ENCODE measurements at places on chromosomes 1 and 21.

DNA sequence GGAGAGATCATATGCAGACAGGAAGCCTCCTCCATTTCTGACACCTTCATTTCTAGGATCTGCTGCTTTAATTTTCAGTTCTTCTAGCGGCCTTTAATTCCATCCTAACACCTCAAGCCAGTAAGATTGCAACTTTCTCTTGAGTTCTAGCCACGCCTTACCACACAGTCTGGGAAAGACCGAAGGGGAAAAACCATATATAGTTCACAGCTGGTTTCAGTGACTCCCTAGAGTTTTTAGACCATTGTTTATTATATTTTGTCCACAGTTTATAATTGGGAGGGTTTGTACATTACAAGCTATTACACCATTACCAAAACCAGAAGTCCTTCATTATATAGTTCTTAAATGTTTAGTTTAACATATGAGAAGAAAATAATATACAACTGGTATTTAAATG lies 37.5 kb downstream of the DPH5 start:
- DNase-seq: no peak

DNA sequence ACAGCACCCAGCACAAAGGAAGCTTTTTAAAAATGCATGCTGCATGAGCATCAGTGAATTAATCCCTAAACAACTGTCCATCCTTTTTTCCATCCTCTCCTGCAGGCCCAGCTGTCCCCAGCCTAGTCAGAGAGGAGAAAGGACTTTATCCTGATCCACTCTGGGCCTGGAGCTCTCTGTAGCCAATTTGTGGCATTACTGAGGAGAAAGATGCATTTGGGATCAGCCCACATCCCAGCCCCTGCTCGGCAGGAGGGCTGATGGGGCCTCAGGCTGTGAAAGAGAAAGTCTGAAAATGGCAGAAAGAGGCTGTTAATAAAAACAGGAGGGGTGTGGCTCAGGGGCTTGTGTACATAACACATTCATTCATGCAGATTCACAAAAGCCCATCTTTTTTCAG lies 37.5 kb upstream of the ATP2B4 start:
- no peak for DNase-seq

DNA sequence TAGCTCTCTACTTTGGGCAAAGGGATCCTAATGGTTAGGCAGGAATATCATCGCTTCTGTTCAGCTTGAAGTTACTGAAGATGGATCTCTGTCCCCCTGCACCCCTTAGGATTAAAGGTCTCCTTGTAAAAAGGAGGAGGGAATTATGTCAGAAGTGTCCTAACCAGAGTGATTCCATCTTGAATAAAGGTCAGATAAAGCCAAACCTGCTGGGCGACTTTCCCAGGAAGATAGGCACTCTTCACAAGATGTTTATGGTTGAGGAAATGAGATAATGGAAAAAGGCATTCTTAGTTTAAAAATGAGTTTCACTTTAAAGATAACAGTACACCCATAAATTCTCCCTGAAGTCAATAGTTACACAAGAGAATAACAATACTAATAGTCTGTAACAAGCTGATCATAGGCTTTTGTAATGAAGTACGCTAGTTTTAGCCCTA lies 1.7 kb upstream of the NENF start:
- no peak for DNase-seq

- DNase-seq: no peak
Measured at GRCh38 chr1:28111157-28111556, 22.7 kb upstream of the EYA3 start.

- no peak for DNase-seq
Measured at GRCh38 chr1:72620453-72620852, 338.1 kb upstream of the NEGR1 start.

- no peak for DNase-seq
Measured at GRCh38 chr1:36175137-36176095, 19.5 kb downstream of the MAP7D1 start.

GRCh38 chr1:76510672-76511557 lies 356.4 kb upstream of the ST6GALNAC5 start:
- DNase-seq: no peak

DNA sequence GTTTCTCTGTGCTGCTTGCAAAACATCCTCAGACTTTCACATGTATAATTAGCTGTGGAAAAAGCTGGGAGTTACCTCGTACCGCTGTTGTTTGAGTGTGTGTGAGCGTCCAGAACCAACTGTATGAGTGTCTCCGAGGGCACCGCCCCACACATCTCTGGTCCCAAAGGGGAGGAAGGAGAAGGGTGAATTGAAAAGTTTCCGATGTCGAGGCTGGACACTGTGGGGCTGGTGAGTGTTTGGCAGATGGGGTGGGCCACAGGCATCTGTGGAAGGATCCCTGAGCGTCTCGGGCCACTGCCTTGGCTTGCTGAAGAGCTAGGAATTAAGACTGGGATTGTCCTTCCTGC lies 1.2 kb downstream of the ATP2B4 start:
- no peak for DNase-seq

DNA sequence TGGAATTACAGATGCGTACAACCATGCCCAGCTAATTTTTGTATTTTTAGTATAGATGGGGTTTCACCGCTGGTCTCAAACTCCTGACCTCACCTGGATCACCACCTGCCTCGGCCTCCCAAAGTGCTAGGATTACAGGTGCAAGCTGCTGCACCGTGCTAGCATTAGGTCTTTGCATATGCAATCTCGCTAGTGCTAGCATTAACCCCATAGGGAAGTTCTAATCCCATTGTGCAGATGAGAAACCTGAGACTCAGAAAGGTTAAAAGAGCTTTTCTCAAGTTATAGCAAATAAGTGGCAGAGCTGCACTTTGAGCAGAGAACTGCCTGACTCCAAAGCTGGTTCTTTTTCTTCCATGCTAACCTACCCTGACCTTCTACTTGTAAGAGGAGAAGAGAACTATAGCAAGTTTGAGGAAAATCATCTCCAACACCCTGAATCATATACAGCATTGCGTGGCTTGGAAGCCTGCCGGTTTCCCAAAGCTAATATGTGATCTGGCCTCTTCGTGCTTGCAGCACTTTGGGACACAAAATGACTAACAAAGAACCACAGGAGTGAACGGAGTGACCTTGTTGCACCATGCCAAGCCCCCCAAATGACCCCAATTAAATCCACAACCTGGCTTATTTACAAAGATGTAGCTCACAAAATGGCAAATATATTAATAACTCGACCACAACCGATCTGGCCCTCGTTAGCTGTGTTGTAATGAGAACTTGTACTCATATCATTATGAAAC lies 185.1 kb downstream of the TM2D1 start:
- no peak for DNase-seq

- no peak for DNase-seq
Measured at GRCh38 chr21:23455676-23456075, 2151.6 kb downstream of the MRPL39 start.

DNA sequence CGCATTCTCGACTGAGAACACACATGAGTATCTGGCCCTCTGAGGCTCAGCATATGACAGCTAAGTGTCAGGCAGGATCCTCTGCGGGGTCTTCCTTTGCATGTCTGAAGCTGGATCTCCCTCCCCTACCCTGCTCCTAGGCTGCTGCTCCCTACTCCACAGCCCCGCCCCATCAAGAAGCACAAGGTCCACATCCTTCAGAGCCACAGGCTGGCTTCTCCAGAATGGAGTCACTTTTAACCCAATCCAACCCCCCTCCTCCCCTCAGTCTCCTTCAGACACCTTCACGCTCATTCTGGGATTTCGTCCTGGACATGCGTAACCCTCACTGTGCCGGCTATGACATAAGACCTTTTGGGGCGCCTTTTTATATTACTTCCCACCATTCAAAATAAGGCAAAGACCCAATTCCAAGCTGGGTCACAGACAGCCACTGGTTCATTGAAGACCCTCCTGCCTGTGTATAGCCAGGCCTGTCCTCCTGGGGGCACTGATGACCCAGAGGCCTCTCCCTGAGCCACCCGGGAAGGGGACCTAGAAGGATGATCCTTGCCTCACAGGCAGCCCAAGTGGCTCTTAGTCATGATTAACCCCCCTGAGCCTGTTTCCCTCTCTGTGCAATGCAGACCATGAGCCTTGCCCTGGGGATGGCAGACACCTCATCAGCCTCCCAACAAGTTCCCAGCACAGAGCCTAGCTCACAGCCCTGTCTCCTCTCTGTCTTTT lies 4.7 kb downstream of the ADGRB2 start:
- DNase-seq: no peak
